ENCODE measurements at places on chromosomes 1 and 21. TPM values are rescaled to one million over a fixed set of nuclear protein-coding genes. Genes with fewer than 3 reads are reported as not detected.

PWP2 gene
- 7.1 TPM for polyA plus RNA-seq

TPTE gene
- polyA plus RNA-seq = not detected

CFAP74 gene
- not detected for polyA plus RNA-seq

SLAMF6 gene
- 122 TPM for polyA plus RNA-seq

PEX10 gene
- polyA plus RNA-seq = 6.3 TPM

FAM167B gene
- not detected for polyA plus RNA-seq

TRPM2 gene
- polyA plus RNA-seq = 0.52 TPM

VSIG8 gene
- not detected for polyA plus RNA-seq

FCRL5 gene
- polyA plus RNA-seq = not detected

CXADR gene
- polyA plus RNA-seq = 0.13 TPM

CLDN14 gene
- polyA plus RNA-seq = not detected

SPRR1B gene
- polyA plus RNA-seq = not detected

TTC22 gene
- polyA plus RNA-seq = 4.7 TPM

FCRL6 gene
- 0.25 TPM for polyA plus RNA-seq

IGSF8 gene
- 44.7 TPM for polyA plus RNA-seq

CFAP57 gene
- polyA plus RNA-seq = not detected

SDCCAG8 gene
- polyA plus RNA-seq = 21.4 TPM

PROX1 gene
- not detected for polyA plus RNA-seq

EPHA2 gene
- polyA plus RNA-seq = not detected

MSH4 gene
- not detected for polyA plus RNA-seq

BRDT gene
- not detected for polyA plus RNA-seq

OPTC gene
- polyA plus RNA-seq = not detected

SPRR1A gene
- polyA plus RNA-seq = not detected

NPR1 gene
- polyA plus RNA-seq = not detected

HSD3B2 gene
- not detected for polyA plus RNA-seq

SLAMF8 gene
- 0.72 TPM for polyA plus RNA-seq

ASCL5 gene
- not detected for polyA plus RNA-seq

NRDC gene
- 75.5 TPM for polyA plus RNA-seq

TCP10L gene
- 0.39 TPM for polyA plus RNA-seq

HAO2 gene
- not detected for polyA plus RNA-seq

GCSAML gene
- not detected for polyA plus RNA-seq

PBX1 gene
- 0.03 TPM for polyA plus RNA-seq

MRPL37 gene
- 66.7 TPM for polyA plus RNA-seq

LINGO4 gene
- 0.33 TPM for polyA plus RNA-seq

ANKRD34A gene
- 0.07 TPM for polyA plus RNA-seq

CYP4X1 gene
- polyA plus RNA-seq = not detected

OR2L5 gene
- not detected for polyA plus RNA-seq

SLC37A1 gene
- polyA plus RNA-seq = 2.8 TPM

CFHR5 gene
- polyA plus RNA-seq = not detected

PEX19 gene
- 56.2 TPM for polyA plus RNA-seq

HAPLN2 gene
- not detected for polyA plus RNA-seq

CGN gene
- 1.2 TPM for polyA plus RNA-seq

DMRTB1 gene
- not detected for polyA plus RNA-seq

AKR7A3 gene
- polyA plus RNA-seq = not detected

SLC25A44 gene
- polyA plus RNA-seq = 8.2 TPM

HCRTR1 gene
- polyA plus RNA-seq = not detected

BLZF1 gene
- polyA plus RNA-seq = 15.7 TPM

KCNK1 gene
- polyA plus RNA-seq = 0.15 TPM

C1orf74 gene
- 0.32 TPM for polyA plus RNA-seq

COP1 gene
- polyA plus RNA-seq = 37.7 TPM

ERG gene
- not detected for polyA plus RNA-seq

LCE1A gene
- not detected for polyA plus RNA-seq

LRRC38 gene
- not detected for polyA plus RNA-seq

Data from CD4-positive, CD25-positive, alpha-beta regulatory T cell (primary cell).